RKO (cell line): ENCODE measurements at places on chromosomes 5 and 9.
A peak's percentile ranks its signal among the peaks of the same experiment; 100 is the strongest.

DNA sequence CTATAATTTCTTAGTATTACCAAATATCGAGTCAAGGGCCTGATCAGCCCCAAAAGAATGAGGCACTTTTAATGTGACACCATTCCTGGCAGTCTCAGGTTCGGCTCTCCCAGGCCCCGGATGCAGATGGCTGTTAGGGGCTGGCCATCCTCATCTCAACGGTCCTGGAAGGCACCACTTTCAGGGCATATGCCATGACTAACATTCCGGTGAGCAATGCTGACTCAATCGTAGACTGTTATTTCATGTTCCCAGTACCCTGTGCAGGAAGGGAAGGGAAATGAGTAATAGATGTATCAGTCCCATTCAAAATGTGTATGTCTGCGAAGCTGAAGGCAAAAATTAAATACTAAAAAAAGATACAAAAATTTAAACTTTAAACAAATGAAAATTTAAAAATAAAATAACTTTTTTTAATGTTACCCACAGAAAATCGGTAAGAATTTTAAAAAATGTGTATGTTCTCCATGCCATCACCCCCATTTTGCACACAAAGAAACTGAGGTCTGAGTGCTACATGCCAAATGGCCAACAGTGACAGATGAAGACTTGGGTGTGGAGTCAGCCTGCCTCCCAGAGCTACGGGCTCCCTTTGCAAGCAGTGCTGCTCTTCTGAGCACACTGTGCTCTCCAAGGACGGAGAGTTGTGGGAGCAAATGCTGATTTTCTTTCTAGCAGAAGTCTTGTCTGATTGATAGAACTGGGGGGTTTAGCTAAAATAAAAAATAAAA, 79.0 kb downstream of the GLDC start:
- peak; percentile 99 for DNase-seq

DNA sequence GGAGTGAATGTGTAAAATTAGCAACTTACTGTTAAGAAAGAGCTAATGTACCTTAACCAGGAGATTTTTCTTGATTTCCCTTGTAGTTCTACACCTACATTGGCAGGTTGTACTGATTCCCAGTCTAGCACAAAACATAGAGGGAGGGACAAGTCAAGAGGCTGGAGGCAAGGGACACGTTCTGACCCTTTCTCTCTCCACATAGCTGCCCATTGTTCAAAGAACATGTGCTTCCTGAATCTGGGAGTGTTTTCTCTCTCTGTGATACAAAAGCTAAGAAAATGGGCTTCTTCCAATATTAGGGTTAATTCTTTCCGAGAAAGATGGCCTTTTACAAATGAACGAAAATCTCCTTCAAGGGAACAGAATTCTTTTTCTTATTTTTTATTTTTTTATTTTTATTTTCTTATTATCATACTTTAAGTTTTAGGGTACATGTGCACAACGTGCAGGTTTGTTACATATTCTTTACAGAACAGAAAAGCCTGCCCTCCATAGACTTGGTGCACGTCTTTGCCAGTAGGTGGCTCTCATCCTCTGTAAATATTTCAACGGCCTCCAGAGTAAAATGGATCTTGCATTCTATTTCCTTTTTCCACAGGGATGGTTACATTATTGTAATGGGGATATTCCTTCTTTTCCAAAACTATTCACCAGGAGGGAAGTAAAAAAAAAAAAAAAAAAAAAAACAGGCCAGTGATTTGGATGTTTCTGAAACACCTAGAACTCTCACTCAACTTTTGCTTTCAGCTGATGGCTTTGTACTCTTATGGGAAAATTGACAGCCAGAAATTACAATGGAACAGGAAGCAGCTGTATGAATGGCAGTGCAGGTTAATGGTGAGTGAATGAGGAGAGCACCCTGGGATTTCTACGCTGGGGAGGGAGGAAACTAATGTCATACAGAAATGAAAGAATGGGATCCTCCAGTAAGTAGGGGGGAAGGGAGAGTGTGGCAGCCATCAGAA, 13.1 kb upstream of the IFNA5 start:
- peak; percentile 84 for DNase-seq

DNA sequence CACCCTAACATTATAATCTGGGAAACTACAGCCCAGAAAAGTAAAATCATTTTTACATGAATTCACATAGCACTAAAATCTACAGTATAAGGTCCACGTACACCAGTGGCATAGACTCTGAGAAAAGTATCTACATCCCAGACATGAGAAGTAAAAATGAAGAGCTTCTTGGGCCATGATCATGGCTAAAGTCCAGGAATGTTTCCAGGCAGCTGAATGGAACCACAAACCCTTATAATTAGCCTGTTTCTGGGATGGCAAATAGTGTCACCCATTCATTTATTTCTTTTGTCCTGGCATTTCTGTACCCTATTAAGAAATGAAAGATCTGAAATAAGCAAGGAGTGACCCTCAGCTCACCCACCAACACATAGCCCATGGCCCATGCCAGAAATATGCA, 217.9 kb downstream of the SPOCK1 start:
- DNase-seq: no peak

GRCh38 chr5:95022967-95023695, 261.8 kb downstream of the MCTP1 start:
- DNase-seq: no peak

DNA sequence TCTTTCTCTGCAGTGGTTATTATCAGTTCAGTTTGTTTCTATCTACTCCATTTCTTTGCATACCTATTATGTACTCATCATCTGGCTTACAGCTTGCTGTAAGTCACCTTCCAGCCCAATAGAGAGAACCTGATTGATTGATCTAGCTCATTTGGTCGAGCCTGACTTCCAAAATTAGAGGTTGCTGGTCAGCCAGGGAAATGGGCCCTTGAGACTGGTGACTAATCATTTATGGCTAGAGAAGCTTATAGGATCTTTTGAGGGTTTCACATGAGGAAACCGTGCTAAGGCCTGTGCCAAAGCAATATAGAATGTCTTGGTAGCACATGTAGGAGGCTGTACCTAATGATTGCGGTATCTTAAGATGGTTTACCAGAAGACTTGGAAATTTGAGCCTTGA, 5.8 kb downstream of the SREK1 start:
- no peak for DNase-seq

DNA sequence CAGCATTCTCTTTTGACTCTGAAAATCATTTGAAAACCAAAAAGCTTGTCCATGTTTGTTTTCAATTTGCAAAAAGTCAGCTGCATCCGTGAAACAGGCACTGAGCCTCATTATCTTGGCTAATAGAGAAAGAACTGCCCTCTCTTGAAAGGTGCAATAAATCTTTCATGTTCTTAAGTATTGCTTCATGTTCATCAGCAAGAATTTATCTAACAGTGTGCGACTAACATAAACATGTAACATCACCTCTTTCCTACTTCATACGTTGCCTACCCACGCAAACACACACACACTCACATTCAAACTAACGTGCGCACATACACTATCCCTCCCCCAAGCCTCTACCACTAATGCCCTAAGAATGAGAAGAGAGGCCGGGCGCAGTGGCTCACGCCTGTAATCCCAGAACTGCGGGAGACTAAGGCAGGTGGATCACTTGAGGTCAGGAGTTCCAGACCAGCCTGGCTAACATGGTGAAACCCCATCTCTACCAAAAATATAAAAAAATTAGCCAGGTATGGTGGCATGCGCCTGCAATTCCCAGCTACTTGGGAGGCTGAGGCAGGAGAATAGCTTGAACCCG, 629.7 kb upstream of the ZNF608 start:
- no peak for DNase-seq

GRCh38 chr5:163915481-163915961, 410.1 kb downstream of the MAT2B start:
- no peak for DNase-seq

GRCh38 chr5:28548856-28549255, 1510.5 kb upstream of the CDH9 start:
- peak; percentile 86 for DNase-seq

- no peak for DNase-seq
Observed at GRCh38 chr9:87427851-87428506, 69.7 kb upstream of the DAPK1 start.

GRCh38 chr5:11510889-11511288, 393.4 kb downstream of the CTNND2 start:
- no peak for DNase-seq

- DNase-seq: no peak
Observed at GRCh38 chr5:14483504-14484157, 98.0 kb upstream of the OTULINL start.

DNA sequence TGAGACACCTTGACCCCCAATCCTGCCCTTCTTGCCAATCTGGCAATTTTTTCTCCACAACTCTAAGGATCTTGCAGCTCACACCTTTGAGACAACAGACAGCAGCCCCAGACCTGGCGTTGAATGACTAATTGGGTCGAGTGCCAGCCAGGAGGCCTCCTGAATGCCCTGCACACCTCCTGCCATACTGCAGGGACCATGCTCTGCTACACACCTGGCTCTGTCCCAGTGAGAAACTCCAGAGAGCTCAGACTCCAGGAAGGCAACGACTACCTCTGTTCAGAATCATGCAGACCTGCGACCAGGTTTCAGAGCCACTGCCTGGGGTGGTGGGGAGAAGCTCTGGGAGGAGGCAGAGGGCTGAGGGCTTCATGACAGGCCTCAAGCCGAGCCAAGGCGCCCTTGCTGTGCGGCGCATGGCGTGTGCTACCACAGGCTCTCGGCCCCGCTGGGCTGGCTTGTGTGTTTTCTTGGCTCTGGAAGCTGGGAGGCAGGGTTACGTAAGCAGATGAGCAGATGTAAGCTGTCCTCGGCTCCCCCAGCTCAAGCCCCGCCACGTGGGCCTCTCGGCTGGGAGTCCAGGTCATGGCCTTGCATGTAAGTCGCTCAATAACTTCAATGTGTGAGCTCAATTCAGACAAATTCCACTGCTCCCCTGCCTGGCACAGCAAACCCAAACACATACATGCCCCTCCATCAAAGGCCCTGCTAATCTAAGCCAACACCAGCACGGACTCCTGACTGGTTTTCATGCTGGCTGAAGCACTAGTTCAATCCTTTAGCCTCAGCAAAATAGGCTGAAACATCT, 27.5 kb downstream of the B4GALT1 start:
- no peak for DNase-seq

GRCh38 chr9:93292288-93292615, 108.3 kb downstream of the WNK2 start:
- no peak for DNase-seq

DNA sequence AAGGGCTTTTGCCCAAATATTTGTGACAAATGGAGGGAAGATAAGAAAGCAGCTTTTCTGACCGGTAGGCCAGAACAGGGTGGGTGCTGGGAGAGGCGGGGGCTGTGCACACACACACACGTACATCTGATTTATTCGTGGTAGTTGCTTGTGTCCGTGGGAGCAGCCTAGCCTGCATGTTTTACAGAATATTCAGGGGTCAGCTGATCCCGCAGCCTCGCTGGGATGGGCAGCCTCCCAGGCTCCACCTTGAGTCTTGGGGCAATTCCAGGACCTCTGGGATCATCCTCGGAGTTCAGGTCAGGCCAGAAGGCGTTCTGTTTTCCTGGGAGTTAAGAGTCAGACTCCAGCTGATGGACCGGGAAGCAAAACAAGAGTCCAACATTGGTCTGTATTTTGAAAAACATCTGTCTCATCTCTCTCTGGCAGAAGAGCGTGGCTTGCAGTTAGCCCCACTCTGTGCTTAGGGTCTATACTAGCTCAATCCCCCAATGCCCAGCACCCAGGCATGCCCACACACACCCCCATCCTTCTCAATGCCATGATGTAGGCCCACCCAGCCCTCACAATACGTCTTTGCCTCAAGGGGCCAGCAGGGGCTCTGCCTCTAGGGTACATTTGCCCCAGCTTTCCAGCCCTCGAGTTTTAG, 210.6 kb downstream of the GOLPH3 start:
- no peak for DNase-seq

DNA sequence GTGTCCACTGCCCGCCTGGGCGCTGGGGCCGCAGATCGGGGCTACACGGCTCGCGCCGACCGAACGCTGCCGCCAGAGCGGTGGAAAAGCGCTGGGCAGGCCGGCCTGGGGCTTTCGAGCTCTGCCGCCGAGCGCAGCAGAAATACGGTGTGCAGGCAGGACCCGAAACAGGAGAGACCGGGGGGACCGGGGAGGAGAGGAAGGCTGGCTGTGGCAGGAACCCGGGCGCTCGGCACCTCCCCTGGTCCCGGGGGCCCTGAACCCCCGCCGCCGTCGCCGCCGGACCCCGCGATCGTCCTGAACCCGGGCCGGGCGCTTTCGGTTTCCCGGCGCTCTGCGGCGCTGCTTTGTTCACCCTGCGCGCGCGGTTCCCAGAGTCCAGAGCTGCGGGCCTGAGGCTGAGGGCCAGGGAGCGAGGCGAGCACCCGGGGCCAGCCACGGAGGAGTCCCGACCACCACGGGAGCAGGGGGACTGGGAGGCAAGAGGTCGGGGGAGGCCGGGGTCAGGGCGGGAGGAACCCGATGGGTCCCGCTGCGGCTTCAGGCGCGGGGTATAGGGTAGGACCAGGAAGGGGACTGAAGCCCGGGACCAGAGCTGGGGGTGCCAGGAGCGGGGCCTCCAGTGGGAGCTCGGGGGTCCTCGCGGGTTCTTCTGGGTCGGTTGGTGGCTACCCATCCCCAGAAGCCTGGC, 12.0 kb downstream of the IRX2 start:
- no peak for DNase-seq

DNA sequence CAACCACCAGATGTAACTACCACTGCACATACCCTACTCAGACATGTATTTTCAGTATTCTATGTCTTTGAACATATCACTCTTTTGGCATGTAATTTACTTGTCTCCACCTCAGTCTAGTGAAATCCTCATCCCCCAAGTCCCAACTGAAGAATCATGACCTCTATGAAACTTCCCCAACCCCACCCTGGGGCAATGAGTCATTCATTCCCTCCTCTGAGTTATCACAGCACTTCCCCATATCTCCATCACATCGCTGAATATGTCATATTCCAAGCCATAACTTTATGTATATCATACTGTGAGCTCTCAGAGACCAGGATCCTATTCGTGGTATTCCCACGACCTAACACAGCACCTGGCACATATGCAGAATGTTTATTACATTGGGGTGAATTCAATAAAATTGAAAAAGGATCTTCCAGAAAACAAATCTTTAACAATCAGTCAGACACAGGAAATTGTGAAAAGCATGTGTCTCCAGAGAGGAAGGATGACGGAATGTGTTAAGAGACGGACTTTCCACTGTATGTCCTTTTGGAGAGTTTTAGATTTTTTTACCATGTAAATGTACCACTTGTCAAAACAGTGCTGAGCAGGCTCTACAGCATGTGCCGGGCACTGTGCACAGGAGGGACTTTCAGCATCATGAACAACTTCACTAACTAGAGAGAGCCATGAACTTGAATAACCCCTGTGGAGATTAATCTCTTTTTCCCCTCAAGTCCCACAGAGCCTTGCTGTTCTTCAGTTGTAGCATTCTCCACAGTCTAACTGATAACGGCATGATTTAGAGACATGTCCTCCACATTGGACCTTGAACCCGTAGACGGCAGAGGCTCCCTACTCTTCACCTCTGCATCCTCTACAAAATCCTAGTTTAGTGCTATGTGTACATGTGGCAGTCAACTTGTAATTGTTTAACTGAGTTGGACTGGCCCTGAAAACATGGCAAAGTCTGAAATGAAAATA, 213.5 kb downstream of the GLIS3 start:
- no peak for DNase-seq

GRCh38 chr5:115321309-115321708, 24.9 kb upstream of the CCDC112 start:
- peak; percentile 43 for DNase-seq
